ENCODE measurements at places on chromosomes 2 and 18.

- no peak for DNase-seq
These were observed 289.4 kb upstream of the COL3A1 start for GRCh38 chr2:188684795-188685194.

GRCh38 chr18:23401400-23402347 lies 51.4 kb upstream of the RIOK3 start:
- no peak for DNase-seq

DNA sequence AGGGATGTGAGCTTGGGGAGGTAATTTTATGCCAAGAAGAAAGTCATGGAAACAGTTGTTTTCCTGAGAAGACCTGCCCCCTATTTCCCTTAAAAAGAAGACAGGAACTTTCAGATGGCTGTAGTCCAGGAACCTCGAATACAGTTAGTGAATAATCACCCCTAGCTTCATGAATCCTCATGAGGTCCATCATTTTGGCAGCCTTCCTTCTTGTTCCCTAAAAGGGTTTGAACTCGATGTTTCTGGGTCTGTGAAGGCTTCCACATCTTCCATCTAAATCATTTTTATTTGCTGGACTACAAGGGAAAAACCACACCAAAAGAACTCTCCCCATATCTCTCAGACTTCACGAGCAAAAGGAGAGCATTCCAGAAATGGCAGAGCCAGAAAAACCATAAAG lies 290.8 kb downstream of the SLC4A3 start:
- DNase-seq: no peak

GRCh38 chr2:69169655-69170389 lies 156.8 kb downstream of the ANTXR1 start:
- DNase-seq: no peak

GRCh38 chr18:7062811-7063210 lies 54.8 kb downstream of the LAMA1 start:
- no peak for DNase-seq

DNA sequence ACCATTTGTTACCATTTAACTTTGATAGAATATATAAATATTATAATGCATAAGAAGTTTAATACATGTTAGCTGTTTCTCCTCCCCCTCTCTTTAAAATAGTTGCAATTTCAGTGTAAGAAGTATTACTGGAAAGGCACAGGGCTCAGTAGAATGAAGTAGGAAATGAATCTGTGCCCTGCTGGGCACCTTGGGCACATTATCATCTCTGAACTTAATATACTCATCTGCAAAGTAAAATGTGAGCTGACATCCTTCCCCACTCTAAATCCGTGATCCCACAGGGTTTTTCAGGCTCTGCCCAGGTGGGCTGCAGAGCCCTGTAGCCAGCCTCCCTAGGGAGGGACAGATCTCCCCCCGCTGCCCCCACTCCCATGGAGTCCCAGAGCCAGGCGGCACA lies 56.8 kb downstream of the DPP4 start:
- no peak for DNase-seq

DNA sequence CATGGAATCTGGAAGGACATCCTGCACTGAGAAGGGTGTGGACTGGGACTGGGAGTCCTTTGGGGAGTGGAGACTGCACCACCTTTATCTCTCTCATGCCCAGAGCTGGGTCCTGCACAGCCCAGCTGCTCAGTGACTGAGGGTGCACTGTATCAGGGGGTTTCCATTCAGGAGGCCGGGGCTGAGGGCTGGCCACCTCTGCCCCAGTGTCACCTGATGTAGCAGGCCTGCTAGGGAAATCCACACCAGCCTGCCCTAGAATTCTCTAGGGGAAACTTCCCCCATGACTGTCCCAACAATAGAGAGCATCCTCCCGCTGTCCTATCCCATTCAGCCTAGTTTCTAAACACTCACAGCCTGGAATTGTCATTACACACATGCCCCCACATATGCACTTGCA lies 116.7 kb downstream of the CTIF start:
- no peak for DNase-seq

DNA sequence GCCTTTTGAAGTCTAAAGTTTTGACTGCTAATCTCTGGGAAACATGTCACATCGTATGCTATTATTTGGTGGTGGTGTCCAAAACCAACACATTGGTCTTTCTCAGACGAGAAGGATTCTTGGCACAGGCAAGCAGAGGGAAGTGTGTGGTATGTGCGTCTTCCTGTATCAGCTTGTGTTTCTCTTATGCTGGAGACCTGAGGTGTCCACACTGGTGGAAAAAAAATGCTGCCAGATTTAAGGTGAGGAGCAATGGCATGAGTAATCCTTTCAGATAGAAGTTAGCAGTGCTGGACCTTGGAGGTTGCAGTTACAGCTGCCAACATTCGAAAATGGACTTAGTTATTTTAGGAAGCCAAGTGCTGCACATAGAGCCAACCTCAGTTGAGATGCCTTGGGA lies 11.7 kb upstream of the FHL2 start:
- no peak for DNase-seq

DNA sequence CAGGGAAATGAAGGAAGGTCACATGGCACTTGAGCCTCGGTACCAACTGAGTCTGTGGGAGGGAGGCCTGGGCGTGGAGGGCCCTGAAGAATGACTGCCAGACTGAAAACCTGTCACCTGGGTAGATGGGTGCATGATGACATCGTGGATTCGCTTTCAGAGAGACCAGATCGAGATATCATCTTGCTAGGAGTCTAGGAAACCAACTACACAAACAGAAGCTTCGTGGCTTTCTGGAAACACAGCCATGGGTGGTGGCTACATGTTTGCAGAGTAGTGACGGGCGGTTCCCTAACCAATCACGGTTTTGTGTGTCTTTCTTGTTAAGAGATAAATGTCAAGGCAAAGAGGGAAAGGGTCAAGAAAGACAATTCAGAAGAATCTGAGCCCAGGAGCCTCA lies 155.0 kb downstream of the EIPR1 start:
- no peak for DNase-seq

DNA sequence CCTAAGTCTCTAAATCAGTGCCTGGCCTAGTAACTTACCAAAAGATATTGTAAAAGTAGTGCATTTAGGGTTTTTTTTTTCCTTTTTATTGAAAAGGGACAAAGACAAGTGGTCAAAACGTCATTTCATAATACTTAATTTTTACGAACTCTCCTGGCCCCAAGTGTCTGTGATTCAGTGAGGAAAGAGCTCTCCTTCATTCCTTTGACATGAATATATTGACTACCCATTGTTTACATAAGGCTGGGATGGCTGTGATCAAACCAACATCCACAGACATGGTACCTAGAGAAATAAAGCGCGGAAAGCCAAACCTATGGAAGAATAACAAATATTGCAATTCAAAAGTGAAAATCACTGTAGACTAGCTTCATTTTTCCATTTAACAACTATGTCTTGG lies 198.4 kb downstream of the BABAM2 start:
- no peak for DNase-seq

- no peak for DNase-seq
These were observed 21.6 kb upstream of the AAK1 start for GRCh38 chr2:69665152-69665551.

- no peak for DNase-seq
These were observed 69.3 kb downstream of the LBH start for GRCh38 chr2:30300456-30301221.

Measured in NK-92 treated with Interleukin-12 subunit alpha and Interleukin-12 subunit beta, amount 100 ng/mL, for 24 hours (cell line).